PC-9 (cell line): ENCODE measurements at places on chromosomes 2 and 18. TPM values are rescaled to one million over a fixed set of nuclear protein-coding genes. Genes with fewer than 3 reads are reported as not detected.

DNA sequence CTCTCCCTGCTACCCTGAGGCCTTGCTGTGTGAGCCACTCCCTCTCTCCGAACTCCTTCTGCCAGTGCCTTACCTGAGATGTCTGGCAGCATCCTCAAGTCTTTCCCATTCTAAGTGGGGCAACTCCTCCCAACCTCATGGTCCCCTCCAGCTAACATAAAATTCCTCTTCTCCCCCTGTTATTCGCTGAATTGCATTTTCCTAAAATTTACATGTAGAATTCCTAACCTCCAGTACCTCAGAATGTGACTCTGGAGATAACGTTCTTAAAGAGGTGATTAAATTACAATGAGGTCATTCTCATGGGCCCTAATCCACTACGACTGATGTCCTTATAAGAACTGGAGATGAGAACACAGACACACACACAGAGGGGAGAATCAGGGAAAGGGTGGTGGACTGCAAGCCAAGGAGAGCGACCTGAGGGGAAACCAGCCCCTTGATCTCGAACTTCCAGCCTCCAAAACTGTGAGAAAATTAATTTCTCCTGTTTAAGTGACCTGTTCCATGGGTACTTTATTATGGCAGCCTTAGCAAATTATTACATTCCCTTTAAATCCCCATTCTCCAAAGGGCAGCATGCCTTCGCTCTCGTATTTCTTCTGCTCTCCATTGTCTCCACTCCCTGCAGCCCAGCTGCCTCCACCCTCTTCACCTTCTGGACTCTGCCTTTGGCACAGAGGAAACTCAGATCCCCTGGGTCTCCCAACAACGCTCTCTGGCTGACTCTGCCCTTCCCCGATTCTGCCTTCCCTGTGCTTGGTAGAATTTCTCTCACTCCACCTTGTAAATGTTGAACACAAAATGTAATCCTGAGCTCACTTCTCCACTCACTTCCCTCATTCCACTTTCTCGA, 70.5 kb downstream of the TGIF1 start:
- no peak for DNase-seq

The MGAT4A gene
- 12.2 and 12.9 TPM in 2 replicates for total RNA-seq

- no peak for DNase-seq
These were observed 260.4 kb downstream of the CPS1 start for GRCh38 chr2:210816769-210817168.

The MARCHF4 gene
- total RNA-seq = 7.7 and 14.5 TPM in 2 replicates

- DNase-seq = no peak
These were observed 161.8 kb downstream of the FAM210A start for GRCh38 chr18:13564579-13564978.

DNA sequence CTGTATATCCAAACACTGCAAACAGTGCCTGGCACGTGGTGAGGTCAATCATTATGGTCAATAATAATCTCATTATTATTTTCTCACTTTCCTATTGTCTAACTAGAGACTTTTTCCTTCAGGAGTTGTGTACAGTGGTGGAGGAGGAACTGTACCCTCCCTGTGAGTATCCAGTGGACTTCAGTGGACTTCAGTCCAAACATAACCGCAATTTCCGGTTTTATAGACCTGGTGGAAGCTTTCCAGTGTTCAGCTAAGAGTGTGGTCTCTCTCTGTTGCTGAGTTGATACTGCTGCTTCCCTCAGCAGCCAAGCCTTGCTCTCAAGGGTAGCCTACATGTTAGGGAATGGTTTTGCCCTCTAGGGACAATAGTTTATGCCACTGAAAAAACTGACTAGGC, 447.1 kb downstream of the TMEM182 start:
- DNase-seq = no peak

GRCh38 chr2:63789338-63790020, 52.2 kb upstream of the UGP2 start:
- no peak for DNase-seq

The MMADHC gene
- 112 and 135 TPM in 2 replicates for total RNA-seq

- DNase-seq = no peak
These were observed 61.0 kb downstream of the C2orf76 start for GRCh38 chr2:119305497-119306195.
